ENCODE measurements at places on chromosomes 16 and 17.
A peak's percentile ranks its signal among the peaks of the same experiment; 100 is the strongest.

- DNase-seq: peak; percentile 89
Observed at GRCh38 chr17:37067555-37068111, 118.9 kb downstream of the AATF start.

DNA sequence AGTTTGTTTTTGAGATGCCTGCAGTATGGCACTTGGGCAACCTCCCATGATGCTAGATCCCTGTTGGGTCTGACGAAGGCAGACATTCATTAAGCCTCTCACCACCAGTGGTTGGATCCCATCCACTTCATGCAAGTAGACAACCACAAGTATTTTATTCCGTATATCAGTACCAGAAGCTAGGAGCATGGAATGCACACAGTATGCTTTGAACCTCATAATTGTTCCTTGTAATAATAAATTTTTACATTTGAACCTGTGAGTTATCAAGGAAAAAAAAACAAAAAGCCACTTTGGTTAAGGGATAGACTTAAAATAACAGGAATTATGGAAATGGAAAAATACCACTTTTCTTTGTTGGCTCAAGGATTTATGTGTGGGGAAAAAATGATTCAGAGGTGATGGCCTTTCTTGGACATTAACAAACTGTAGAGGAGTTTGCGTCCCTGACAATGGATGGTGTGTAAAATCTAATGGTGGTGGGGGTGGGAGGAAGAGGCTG is 107.1 kb upstream of the KCNJ16 start:
- peak; percentile 98 for DNase-seq

- peak; percentile 66 for DNase-seq
Observed at GRCh38 chr17:49327835-49328784, 33.9 kb downstream of the ZNF652 start.

DNA sequence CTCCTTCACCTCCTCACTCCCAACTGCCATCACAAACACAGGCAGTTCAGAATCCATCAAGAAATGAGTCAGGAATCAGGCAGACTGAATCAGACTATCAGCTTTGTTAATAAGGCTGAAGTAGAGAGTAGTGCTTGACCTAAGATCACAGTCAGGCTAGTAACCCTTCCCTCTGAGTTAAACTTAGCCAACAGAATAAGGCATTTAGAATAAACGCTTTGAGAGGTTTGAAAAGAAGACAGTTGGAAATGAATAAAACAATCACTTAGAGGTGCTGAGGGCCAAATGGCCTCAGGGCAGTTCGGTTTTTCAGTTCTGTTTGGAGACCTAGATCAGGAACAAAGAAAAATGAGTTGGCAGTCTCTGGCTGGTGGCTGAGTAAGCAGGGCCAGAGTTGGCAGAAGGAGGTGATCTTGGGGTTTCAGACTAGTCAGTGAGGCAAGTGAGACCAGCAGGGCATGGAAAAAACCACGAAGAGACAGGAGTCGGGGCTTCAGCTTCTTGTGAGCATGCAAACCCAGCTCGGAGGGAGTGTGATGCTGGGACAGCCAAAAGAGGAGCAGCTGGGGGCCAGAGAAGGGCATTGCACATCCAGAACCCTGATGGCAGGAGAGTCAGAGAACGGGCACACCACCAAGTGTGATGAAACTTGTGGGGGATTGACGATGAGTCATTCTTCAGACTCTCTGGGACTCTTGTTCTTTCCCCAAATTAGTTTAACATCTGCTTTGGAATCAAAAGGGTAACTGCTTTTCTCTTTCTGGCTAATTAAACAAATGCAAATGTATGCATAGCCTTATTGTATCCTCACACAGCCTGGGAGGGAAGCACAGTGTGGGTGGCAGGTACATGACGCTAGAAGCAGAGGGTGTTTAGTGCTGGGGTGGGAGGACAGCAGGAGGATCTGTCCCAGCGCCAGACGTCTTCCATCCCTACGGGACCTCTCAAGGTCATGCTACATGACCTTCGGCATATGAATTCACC is 54.8 kb downstream of the SPECC1 start:
- peak; percentile 98 for DNase-seq

GRCh38 chr17:73867056-73867455 is 222.8 kb upstream of the SDK2 start:
- DNase-seq: no peak

DNA sequence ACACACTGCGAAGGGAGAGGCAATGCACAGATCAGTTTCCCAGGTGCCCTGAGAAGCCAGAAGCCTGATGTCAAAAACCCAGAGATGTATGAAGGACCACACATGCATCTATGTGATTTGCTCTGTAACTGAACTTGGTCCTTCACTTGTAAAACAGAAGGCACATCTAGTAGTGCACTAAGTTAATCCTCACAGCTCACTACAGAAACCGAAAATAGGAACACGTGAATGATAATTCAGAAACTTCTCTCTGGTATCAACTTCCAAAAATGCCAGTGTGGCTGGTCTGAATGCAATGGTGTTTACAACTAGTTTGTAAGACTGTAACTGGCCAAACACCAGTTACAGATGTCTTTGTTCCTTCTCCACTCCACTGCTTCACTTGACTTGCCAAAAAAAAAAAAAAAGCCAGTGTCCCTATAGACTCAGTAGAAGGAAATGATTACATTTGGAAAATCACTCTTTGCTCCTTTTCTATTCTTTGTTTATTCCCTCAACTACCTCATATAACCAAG is 11.3 kb downstream of the ANKRD40 start:
- no peak for DNase-seq

DNA sequence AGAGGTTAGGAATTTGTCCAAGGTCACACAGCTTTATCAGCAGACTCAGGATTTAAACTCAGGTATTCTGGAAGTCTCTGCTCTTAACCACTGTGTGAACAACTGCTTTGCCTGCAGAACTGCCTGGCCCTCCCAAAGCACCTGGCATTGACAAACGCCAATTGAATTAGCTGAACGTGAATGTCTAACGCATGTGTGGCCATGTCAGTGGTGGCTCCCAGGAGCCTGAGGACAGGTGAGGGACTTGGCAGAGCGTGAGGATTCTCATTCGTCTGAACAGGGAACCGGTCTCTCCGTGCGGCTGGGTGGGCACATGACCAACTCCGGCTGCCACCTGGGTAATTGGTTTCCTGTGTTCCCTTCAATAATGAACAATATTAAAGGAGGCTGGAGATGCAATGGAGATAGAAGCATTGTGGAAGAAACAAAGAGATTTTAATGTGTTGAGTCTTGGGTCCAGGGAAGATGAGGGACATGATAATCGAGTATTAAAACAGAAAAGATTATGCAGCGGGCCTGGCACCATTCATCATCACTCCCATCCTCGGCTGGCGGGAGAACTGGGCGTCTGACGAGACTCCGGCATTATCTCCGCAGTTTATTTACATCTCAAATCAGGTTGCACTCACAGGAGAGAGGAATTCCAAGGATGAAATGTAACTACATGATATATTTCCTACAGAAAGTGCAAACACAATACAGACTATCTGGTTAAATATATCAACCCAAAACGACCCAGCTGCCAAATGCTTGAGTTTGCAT is 113.5 kb downstream of the NPIPB5 start:
- DNase-seq: no peak

All from M059J (cell line).